T-helper 2 cell (primary cell): ENCODE measurements at places on chromosomes 1 and 21.

GRCh38 chr1:173210283-173210682 is 3.2 kb upstream of the TNFSF4 start:
- no peak for DNase-seq

DNA sequence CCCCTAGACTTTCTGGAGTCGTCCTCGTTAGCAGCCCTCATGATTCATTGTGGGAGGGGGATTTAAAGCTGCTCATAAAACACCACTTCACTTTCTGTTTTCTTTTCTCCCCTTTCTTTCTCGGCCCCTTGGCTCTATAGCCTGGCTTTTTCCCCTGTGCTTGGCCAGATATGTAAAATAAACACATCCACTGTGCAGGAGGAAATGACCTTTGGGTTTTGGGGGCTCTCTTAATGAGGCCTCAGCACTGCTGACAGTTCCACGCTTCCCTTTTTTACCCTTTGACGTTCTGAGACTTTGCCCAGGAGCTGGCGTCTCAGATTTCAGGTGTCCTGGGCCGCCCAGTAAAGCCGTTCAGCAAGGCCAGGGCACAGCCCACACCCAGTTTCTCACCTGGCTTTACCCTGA is 65.7 kb downstream of the RUNX3 start:
- no peak for DNase-seq

- no peak for DNase-seq
Observed at GRCh38 chr1:18849261-18849711, 10.2 kb downstream of the TAS1R2 start.

- DNase-seq, result no peak
Observed at GRCh38 chr1:221072214-221072613, 193.0 kb downstream of the HLX start.

GRCh38 chr1:226487921-226488320 is 60.6 kb upstream of the STUM start:
- DNase-seq, result no peak

DNA sequence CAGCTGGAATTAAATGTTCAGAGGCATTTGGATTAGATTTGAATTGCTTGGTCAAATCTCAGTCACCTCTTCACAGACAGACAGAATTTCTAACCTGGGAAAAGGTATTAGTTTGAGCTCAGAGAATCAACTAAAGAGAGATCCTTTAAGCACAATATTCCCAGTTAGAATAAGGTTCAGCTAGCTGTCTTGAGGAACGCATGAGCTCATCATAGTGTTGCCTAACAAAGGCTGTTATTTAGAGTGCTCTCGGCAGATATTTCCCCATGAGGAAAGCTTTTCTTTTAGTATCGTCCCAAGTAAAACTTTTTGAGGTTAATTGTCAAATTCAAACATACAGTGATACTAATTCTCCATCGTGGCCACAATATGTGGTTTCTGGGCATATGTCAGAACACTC is 269.9 kb downstream of the HLX start:
- DNase-seq, result no peak

- no peak for DNase-seq
Observed at GRCh38 chr1:229203991-229204632, 66.8 kb upstream of the RAB4A start.

GRCh38 chr1:235841938-235842545 is 24.7 kb downstream of the LYST start:
- DNase-seq, result no peak

GRCh38 chr1:150194381-150195031 is 41.4 kb downstream of the ANP32E start:
- DNase-seq, result no peak

- no peak for DNase-seq
Observed at GRCh38 chr1:155974208-155975115, 3.9 kb downstream of the ARHGEF2 start.
